H54 (cell line): ENCODE measurements at places on chromosomes 2 and 18.

- DNase-seq: no peak
Measured at GRCh38 chr2:198518935-198519334, 714.5 kb downstream of the PLCL1 start.

DNA sequence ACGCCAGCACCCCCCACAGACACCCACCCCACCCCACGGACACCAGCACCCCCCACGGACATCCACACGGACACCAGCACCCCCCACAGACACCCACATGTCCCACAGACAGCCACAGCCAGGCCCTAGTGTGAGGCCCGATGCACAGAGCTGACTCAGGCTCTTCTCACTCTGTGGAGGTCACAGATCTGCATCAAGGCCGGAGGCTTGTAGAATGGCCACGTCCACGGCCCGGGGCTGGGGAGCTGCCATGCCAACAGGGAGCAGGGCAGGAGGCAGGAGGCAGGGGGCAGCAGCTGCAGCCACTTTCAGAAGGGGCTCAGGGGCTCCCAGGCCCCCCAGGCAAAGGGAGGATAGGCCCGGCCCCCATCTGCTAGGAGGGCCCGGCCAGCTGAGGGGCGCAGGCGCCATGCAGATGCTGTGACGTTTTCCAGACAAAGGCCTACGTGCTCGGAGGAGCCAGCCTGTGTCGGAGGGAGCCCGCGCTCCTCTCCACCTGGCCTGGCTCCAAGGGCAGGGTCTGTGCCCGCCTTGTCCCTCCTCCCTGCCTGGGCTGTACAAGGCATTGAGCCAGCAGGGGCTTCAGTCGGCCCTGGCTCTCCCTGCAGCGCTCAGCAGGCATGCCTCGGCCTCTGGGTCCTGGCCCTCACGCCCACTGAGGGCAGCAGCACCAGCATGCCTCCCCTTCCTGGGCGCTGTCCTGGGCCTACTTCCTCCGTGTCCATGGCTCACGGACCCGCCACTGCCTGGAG, 249.0 kb downstream of the TWIST2 start:
- DNase-seq: no peak

GRCh38 chr2:100742277-100743254, 77.4 kb upstream of the NPAS2 start:
- no peak for DNase-seq

- DNase-seq: no peak
Measured at GRCh38 chr18:36488131-36488530, 190.6 kb downstream of the FHOD3 start.

GRCh38 chr2:189940913-189941312, 121.6 kb downstream of the MSTN start:
- no peak for DNase-seq

GRCh38 chr2:178700136-178700535, 107.1 kb downstream of the TTN start:
- DNase-seq: no peak

DNA sequence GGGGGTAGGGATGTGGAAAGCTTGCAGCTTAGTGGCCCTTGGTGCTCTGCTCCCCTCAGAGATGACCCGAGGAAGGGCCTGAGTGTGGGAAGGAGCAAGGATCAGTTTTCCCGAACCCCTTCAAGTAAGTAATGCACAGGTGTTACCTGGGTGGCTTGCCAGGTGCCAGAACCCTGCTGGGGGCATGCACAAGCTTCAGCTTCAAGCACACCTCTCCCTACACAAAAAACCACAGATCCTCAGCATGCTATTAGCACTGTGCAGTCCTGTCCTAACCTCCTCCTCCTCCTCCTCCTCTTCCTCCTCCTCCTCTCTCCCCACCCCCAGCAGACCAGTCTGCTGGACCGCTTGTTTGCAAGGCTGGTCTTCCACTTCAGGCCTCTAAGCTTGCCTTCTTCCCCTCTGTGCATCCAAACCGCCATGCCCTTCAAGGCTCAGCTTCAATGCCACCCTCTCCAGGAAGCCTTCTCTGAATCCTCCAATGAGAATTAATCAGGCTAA, 114.8 kb downstream of the ACAA2 start:
- DNase-seq: no peak

DNA sequence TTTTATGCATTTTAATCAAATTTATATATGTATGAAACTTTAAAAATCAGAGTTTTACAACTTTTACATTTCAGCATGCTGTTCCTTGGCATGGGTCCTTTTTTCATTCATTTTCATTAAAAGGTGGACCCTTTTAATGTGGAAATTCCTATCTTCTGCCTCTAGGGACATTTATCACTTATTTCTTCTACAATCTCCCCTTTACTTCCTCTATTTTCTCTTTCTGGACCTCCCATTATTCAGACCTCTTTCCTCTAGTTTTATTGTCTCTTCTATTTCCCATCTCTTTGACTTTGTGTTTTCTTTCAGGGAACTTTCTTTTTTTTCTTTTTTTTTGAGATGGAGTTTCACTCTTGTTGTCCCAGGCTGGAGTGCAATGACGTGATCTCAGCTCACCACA, 5.7 kb downstream of the PROC start:
- DNase-seq: no peak

GRCh38 chr2:16760426-16760825, 94.8 kb upstream of the CYRIA start:
- DNase-seq: no peak

- no peak for DNase-seq
Measured at GRCh38 chr2:146801886-146802285, 1042.9 kb upstream of the ACVR2A start.

DNA sequence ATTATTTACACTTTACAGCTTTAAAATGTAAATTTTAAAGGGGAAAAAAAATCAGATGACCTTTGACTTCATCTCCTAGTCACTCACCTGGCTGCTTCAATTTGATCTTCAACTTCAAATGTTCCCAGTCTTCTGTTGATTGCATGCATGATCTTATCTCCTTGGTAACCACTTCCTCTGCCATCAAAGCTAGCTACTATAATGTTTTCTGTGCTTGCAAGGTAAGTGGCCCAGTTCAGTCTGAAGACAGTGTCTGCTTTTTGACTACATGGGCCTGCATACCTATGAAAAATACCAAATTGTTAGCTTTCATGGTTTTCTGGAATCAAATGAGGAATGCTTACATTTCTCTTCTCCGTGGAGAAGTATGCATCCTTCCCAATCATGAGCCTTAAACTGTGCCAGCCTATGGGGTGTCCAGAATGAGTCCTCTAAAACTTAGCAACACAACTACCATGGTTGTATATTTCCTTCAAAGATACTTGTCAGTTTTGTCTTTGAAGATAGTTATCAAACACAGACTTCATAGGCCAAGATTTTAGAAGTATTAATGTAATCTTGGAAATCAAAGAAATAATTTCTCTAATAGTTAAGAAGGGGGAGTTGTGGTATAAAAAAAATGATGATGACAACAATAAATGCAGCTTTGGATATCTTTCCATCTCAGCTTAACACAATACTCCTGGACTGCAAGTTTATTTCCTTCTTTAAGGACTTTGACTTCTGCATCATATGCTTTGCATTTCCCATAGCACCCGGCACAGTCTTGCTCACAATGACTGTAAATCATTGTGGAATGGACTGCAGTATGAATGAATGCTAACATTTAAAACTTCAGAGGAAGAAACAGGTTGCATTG, 62.1 kb downstream of the DPP4 start:
- no peak for DNase-seq

DNA sequence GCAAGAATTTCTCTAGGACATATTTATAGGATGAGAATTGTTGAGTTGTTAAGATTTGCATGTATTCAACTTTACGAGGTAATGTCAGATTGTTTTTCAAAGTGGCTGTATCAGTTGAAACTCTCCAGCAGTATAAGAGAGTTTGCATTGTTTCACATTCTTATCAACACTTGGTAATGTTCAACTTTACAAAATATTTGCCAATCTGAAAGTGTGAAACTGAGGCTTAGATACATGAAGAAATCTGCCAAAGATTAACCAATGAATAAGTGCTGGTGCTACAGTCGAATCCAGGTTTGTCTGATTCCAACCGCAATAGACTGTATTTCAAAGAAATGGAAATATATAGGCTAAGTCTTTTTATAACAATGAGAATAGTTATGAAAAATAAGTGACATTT, 117.0 kb downstream of the EHBP1 start:
- no peak for DNase-seq

- no peak for DNase-seq
Measured at GRCh38 chr18:22691946-22692710, 241.0 kb upstream of the RBBP8 start.

DNA sequence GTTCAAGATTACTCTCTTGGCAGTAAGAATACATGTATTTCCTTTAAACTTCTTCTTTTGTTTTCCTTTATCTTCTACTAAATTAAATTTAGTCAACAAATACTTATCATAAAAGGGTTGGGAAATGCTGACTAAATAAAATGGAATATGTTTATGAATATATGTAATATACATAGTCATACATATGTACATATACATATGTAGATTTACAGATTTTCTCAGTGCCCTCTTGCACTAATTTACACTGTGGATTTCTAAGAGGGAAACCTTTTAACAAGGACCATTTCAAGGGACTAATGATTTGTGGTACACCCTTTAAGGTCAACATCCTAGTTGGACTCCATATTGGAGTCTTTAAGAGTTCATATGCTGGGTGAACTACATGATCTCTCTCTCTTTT, 37.2 kb downstream of the FAM98A start:
- no peak for DNase-seq

- DNase-seq: no peak
Measured at GRCh38 chr2:23850564-23851256, 76.2 kb downstream of the ATAD2B start.

DNA sequence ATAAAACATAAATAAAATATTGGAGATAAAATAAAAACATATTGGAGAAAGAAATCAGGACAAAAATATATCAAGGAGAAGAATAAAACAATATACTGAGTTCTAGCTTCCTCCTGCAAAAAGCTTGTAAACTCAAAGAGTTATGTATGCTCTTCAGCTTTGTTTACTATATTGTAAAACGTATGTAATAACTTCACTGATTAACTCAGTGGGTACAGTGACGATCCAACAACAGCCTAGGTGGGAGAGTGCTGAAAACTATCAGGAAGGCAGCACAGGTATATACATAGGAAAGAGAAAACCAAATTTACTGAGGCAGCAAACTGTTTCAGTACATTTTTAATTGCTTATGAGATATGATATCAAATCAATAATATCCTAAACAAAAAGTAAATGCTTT, 8.3 kb downstream of the DSC2 start:
- DNase-seq: no peak

DNA sequence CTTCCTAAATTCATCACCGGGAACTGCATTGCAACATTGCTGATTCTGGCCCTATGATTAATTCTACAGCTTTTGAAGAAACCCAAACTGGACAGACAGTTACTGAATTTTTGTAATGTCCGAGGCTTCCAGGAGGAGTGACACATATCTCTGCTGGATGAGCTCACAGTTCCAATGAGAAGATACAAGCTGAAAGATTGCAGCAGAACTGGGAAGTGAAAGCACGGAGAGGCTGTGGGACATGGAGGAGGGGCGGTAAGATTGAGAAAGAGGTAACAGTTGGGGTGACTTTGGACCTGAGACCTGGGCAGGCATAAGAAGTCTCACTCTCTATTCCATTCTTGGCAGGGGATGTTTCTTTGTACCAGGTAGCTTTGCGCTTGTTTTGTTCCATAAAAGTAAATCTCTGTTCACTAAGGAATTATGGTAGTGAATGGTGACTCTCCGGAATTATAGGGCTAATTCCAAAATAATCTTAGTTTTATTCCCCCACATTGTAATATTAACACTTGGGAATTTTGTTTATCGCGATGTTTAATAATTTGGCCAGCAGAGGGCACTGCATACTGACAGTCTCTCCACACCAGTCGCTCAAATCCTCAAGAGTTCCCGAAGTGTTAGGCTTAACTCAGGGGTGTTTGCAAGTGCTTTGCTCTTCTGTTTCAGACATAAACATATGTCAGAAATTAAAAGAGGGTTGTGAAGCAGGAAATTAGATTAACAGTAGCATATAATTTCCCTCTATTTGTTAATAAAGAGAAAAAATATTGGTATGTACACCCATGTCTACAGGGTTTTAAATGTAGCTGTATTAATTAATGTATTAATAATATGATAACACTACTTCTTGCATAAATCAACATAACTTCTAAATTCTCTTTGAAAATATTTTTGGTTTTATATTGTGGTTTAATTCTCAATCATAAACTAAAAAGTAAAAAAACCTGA, 201.4 kb downstream of the SOCS6 start:
- no peak for DNase-seq

DNA sequence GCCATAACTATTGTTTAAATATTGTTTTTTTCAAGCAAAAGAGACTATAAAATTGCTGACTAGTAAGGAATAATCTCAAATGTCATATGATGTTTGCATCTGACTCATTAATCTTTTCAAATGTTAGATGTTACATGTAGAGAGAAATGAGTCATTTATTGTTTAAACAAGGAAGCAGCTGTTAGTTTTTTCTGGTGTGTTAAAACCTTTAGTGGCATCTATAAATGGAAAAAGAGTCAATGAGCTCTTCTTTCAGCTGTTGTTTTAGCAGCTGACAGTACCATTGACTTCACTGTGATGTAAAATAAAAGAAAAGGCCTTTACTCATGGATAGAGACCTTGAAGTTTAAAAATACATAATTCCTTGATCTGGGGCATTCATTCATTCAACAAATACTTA, 1.8 kb upstream of the KLHL41 start:
- DNase-seq: peak; percentile 21

- no peak for DNase-seq
Measured at GRCh38 chr2:175852879-175853615, 149.0 kb downstream of the LNPK start.

GRCh38 chr2:72892506-72893173, 5.4 kb downstream of the SPR start:
- peak; percentile 75 for DNase-seq

DNA sequence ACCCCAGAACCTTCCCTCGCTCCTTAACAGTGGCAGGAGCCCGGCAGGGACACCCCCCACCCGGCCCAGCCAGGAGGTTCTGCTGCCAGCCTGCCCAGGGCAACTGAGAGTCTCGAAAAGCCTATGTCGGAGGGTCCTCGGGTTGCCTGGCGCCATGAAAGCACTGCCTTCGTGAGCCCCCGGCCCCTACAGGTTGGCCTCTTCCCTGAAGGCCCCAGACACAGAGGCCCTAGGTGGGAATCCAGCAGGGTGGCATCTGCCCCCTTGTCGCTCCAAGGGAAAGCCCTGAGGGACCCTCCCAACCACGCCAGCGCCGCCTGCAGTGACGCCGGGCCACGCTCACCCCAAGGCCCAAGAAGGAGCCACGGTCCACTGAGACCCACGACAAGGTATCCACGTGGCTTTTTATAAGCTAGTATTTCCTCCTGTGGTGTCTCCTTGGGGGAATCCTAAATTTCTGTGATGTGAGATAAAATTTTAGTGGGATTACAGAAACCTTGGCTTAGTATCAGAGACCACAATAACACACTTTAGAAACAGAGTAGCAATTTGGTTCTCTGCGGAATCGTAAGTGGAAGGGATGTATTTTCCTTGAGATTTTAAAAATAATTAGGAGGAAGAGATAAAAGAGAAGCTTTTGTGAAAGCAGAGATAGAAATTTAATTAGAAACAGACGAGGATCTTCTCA, 138.9 kb downstream of the HDAC4 start:
- DNase-seq: no peak

- no peak for DNase-seq
Measured at GRCh38 chr2:96806468-96807126, 9.5 kb upstream of the CNNM3 start.

- no peak for DNase-seq
Measured at GRCh38 chr2:180621366-180621765, 359.0 kb upstream of the UBE2E3 start.
